ENCODE measurements at places on chromosomes 13 and 19. TPM values are rescaled to one million over a fixed set of nuclear protein-coding genes. Genes with fewer than 3 reads are reported as not detected.

The STK11 gene
- total RNA-seq, result 40.0 TPM

The ZNF90 gene
- not detected for total RNA-seq

The POU2F2 gene
- total RNA-seq, result 0.37 TPM

The ENOX1 gene
- total RNA-seq, result 0.75 TPM

The FXYD7 gene
- total RNA-seq, result not detected

The KASH5 gene
- total RNA-seq, result not detected

All from A549 treated with RU486 at 1 μM for 4 hours (cell line).